Fibroblast of skin of abdomen (primary cell): ENCODE measurements at places on chromosomes 3 and 15.

- no peak for DNase-seq
Observed at GRCh38 chr15:52343831-52344230, 48.2 kb upstream of the MYO5C start.

DNA sequence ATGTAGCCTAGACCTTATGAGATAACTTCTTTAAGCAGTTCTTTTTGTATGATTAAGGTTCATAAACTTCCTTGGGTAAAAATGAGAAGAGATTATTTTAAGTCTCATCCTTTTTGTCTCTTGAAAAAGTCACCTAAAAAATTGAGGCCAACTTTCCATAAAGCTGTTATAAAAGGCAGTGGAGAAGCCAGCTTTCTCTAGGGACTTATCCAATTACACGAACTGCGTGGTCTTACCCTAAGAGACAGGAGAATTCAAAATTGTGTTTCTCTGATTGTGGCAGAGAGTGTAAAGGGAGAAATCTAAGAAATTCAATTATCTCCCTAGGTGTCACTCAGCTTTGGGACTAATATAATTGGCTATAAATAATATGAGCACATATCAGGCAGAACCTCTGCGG lies 262.0 kb downstream of the SHOX2 start:
- no peak for DNase-seq

DNA sequence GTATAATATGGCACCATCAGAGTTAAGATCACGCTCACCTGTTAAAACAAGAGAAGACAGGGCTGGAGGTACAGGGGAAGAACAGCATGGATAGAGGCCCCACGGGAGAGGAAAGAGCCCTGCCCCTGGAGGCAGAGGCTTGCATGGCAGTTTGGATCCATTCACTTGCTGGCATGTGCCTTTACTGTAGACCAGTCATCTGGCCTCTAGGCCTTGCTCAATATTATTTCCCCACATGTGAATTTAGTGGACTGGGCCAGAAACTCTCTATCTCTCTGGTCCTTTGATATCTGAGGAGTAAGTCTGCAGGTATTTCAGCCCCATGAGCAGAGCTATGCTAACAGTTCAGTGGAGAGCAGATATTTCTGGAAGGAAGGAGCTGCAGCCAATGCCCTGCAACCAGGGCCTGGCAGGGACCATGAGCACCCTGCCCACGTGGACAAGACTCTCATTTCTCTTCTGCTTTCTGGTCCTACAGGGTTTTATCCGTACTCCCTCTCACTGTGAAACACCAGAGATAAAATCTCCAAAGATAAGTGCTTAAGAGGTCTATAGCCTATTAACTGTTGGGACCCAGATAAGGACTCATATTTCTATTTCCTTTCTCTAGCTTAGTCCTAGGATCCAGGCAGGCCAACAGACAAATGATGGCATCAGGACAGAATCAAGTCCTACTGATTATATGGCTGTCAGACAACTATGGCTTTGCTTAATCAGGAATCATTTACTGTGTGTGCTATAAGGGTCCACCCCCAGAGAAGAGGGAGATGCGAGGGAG lies 65.0 kb downstream of the CLDN11 start:
- DNase-seq = no peak

GRCh38 chr3:172323894-172324610 lies 124.2 kb downstream of the GHSR start:
- DNase-seq = peak; percentile 39

DNA sequence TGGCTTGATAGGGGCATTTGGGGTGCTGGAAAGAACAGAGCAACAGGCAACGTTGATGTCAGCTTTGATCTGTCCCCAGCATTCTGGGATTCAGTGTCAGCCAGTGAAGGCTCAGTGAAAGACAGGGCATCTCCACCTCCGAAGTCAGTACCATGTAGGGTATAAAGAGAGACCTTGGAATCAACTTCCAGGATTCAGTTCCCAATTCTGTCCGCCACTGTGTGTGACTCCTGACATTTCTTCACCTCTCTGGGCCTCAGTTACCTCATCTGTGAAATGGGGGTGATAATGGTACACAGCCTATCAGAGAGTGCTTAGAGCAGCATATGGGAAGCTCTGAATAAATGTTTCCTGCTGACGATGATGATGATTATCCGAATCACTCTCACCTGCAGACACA lies 55.6 kb upstream of the FLNB start:
- DNase-seq = no peak
